ENCODE measurements at places on chromosomes 3 and 15.

GRCh38 chr15:67196672-67197363 is 57.6 kb downstream of the AAGAB start:
- no peak for DNase-seq

GRCh38 chr3:51544011-51544775 is 5.7 kb downstream of the RAD54L2 start:
- DNase-seq: no peak

DNA sequence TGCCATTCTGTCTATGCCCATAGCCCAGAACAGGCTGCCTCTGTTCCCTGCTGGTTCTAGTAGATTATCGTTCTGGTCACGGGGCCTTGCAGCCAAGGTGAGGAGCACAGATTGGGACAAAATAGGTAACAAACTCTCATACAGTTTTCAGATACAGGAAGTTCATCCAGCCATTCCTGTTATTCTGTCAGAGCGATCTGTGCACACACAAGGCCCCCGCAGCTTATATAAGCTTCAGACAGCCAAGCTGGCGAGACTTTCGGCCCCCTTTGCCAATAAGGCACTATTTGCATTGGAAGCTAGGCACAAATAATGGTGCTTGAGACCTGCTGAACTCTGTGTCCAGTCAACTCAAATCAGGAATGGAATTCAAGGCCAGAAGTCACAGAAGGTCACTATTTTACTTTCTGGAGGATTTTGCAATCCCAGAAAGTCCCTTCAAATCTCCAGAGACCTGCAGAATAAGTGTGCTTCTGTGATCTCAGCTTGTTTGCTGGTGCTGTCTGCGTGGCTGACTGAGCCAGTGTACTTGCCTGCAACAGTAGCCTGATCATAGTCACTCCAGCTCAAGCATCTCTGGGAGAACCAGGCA is 69.4 kb downstream of the BFSP2 start:
- no peak for DNase-seq

DNA sequence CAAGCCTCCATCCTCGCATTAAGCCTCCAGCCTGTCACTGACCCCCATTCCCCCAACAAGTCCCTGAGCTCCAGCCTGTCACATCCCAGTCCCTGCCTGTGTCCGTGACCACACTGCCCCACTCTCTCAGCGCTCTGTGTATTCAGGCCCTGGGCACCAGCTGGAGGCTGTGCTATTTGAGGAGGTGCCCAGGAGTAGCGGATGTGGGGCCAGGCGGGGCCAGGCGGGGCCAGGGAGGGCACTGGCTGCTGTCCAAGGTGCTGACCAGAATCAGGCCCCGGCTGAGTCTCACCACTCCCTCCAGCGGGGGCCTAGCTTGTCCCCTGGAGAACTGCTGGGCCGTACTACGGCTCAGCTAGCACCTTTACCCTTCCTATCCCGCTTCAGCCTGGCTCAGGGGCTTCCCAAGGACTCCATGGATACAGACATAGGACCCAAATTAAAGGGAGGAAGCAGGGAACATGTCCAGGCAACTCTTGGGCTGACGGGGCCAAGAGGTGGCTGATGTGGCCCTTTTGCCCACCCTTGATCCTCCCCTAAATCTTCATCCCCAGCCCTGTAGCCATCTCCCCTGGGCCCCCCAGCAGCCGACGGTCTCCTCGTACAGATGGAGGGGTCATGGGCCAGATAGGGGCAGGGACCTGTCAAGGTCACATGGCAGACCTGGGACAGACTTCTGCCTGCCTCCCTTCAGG is 1.1 kb downstream of the HHATL start:
- DNase-seq: peak; percentile 25

DNA sequence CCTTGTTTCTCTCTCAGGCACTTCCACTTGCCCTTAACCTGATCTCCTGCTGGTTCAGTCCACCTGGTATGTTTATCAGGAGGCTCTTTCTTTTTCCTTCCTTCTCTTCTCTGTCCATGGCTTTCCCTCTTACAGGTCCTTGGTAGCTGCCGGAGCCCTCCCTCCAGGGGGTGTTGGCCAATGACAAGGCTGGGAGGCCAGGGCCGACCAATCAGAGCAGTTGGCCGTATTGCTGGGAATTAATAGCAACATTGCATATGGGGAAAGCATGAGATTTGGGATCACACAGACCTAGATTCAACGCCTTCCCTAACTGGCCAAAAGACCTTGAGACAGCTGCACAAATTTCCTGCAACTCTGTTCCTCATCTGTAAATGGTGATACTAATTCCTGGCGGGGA is 62.4 kb downstream of the CEMIP start:
- no peak for DNase-seq

GRCh38 chr3:64571982-64572381 is 115.8 kb downstream of the ADAMTS9 start:
- no peak for DNase-seq

- DNase-seq: no peak
Observed at GRCh38 chr3:128329491-128330213, 137.0 kb downstream of the DNAJB8 start.

- no peak for DNase-seq
Observed at GRCh38 chr3:37170060-37170459, 4.3 kb downstream of the LRRFIP2 start.

- no peak for DNase-seq
Observed at GRCh38 chr3:48694610-48695392, 9.1 kb upstream of the NCKIPSD start.

DNA sequence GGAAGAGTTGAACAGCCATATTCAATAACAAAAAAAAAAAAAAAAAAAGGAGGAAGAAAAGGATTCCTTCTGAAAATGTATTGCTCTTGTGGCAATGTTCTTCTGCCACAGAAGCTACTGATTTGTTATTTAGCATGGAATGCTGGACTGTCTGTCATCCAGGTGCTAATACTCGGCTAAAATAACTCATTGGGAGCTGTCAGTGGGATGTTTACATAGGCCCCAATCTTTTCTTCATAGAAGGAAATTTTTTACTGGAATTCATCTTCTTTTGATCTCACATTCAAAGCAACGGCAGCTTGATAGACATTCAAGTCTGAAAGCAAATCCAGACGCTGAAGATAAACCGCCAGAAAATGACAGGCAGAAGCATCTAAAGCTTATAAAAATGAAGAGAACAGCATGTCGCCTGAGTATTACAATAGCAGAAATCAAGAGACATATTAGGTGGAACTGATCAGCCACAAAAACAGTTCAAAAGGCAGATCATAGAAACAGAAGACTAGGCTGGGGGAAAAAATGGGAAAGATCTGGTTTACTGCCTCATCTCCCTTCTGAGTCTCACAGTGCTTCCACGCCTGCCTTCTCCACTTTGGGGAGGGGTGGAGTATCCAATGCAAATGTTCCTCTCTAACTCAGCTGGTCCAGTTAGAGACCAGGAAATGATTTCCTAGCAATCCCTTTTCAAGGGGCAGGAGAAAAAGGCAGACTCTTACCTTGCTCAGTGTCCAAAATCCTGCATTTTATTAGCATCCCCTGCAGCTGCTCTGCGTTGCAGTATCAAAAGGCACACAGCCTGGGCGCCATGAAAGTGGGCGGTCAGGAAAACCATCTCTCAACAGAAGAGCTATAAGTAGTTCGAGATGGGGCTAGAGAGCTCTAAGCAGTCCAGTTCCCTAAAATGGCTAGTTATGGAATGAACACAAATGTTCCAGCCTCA is 451.9 kb downstream of the FOXP1 start:
- no peak for DNase-seq
